ENCODE measurements at places on chromosomes 16 and 17.

GRCh38 chr17:49987681-49988441 is 7.2 kb downstream of the DLX3 start:
- no peak for DNase-seq

GRCh38 chr17:4711661-4712181 is 1.3 kb downstream of the ARRB2 start:
- peak; percentile 90 for DNase-seq

- peak; percentile 95 for DNase-seq
These were observed at the start of gene GEMIN4 for GRCh38 chr17:752002-752619. Gene GEMIN4 (minus strand): TSS chr17:752264. CDS start chr17:752142, 122 bp downstream.

DNA sequence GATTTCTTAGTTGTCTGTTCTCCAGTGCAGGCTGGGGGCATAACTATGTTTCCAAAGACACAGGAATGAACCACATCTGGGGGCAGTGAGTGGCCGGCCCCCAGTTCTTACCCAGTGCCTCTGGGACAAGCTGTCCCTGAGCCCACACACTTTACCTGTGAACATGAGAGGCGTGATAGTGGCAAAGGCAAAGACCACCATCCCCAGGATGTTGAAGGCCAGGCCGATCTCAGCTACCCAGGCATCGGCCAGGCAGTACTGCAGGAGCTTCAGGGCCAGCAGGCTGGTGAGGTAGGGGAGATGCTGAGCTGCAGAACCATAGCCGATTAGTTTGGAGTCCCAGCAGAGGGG is 1.6 kb downstream of the SLC46A1 start:
- DNase-seq = no peak

- no peak for DNase-seq
These were observed 148.8 kb upstream of the CORO6 start for GRCh38 chr17:29771546-29771945.

- DNase-seq = no peak
These were observed 107.0 kb downstream of the ZFHX3 start for GRCh38 chr16:72940886-72941285.

DNA sequence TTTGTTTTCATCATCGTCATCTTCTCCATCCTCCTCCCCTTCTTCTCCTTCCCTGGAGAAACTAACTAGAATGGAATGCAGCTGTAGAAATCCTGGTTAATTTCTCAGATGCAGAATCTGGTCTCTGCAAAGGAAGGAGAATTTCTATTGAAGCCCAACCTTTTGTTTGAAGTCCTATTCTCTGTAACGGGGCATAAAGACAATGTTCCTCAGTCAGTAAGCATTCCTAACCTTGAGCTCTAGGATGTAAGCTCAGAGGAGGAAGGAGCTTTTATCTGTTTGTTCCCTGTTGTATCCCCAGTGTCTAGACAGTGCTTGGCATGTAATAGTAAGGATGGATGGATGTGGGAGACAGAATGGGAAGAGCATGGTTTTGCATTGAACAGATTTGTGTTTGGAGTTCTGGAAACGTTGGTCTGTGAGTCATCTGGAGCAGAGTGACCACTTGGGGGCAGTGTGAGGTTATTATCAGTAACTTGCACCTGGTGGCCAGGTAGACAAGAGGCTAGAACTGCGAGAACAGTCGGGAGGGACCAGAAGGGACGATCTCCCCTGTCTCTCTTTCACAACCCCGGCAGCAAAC is 363.7 kb downstream of the SNX29 start:
- no peak for DNase-seq

DNA sequence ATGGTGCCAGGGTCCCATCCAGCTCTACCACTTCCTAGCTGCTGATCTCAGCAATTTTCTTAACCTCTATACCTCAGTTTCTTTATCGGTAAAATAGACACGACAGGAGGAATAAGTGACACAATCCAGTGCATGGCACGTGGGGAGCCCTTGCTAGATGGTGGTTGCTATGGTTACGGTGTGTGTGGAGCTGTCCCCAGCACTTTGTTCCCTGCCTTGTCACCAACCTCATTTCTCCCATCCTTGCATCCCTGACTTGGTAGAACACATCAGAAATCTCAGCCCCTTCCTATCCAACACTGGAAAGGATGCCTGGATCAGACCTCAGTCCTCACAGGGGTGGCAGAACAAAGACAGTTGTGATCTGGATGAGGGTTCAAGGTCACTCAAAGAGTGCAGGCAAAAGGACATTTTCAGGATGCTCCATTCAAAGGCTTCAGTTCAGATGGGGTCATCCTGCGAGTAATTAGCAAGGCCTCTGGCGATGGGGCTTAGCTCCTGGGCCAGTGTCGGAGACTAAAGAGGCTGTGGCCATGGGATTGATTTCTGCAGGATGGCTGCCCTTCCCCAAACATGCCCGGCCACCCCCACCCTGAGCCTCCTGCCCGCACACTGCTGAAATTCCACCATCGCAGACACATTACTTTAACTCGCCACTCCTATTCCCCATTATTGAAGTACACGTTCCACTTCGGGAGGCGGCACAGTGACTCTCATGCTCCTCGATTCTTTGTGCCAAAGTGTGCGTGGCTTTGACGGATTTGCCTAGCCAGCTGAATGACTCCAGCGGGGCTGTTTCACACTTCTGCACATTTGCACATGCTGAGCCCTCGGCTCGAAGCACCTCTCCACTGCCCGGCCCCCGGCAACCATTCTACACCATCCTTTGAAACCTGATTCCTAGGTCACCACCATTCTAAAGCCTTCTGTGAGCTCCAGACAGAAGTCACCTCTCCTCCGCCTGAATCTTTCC is 40.3 kb downstream of the WNT3 start:
- no peak for DNase-seq

- DNase-seq = peak; percentile 23
These were observed 46.6 kb upstream of the LYRM9 start for GRCh38 chr17:27939474-27940465.

DNA sequence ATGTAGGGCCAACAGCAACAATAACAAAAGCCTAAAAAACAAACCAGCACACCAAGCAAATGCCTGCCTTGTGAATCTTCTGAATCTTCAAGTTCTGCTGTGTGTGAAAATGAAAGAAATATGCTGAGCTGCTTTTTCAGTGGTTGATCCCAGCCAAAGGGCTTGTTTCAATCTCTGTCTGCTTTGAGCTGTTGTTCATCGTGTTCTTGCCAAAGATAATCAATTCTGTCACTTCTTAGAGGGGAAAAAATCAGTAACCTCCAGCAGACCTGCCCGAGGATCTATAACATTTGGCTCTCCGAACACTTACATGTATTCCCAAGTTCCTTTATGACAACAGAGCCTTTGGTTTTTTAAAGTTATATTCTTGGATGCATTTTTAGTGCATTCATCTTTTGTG is 65.9 kb downstream of the VPS35L start:
- DNase-seq = no peak

DNA sequence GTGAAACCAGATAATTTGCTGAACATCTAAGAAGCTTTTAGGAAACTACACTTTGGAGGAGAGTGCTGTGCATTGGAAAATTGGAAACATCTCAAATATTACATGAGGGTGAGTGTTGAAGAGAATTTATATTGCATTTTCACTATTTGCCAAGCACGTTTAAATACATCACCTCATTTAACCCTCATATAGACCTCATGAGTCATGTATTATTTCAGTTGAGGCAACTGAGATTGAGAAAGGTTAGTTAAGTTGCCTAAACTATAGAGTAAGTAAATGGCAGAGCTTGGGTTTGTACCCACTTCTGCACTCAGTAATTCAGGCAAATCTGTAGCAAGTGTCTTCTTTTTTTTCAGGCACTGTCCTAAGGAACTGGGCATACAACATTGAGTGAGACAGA is 3.7 kb upstream of the NLK start:
- peak; percentile 36 for DNase-seq

DNA sequence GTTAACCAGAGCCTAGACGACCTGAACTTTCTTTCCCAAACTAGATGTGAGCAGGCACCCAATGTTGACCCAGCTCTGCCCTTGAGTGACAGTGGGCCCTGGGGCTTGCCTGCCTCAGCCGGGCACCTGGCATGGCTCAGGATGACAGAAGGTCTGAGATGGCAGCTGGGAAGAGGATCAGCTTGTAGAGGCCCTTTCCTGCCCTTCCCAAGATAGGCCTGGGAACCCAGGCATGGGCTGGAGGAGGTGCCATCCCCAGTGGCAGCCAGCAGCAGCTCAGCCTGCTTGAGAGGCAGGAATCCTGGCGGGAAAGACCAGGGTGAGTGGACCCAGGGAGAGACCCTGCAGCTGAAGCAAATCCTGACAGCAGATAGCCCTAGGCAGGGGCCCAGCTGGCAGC is 59.1 kb downstream of the PIPOX start:
- no peak for DNase-seq

DNA sequence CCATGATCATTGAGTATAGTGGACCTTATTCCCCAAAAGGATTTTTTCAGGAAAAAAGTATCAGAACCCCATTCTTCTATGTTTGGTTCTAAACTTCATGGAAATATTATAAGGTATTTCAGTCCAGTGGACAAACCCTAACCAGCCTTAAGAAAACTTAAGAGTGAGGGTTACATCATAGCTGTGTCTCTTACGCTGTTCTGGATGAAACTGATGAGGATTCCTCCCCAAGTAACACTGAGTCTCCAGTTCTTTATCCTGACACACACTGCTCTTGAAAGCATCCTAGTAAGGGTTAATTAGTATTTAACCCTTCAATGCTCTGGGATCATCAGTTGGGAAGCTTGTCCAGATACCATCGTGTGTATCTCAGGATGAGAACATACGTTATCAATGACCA is 5.0 kb downstream of the LYRM1 start:
- no peak for DNase-seq

DNA sequence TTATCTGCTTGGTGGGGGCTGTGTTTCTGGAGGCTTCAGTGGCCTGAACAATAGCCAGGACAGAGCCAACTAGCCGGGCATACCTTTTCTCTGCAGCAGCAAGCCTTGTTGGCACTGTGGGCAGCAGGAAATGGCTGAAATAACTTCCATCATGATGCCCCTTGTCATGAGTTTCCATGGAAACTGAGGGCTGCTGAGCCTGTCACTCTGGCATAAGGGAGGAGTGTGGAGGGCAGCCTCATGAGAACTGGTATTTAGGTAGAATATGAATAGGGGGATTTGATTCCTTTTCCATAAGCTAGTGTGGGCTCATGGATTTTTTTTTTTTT is 39.4 kb downstream of the PLCG2 start:
- no peak for DNase-seq

- no peak for DNase-seq
These were observed 11.9 kb upstream of the COL1A1 start for GRCh38 chr17:50213026-50214022.

DNA sequence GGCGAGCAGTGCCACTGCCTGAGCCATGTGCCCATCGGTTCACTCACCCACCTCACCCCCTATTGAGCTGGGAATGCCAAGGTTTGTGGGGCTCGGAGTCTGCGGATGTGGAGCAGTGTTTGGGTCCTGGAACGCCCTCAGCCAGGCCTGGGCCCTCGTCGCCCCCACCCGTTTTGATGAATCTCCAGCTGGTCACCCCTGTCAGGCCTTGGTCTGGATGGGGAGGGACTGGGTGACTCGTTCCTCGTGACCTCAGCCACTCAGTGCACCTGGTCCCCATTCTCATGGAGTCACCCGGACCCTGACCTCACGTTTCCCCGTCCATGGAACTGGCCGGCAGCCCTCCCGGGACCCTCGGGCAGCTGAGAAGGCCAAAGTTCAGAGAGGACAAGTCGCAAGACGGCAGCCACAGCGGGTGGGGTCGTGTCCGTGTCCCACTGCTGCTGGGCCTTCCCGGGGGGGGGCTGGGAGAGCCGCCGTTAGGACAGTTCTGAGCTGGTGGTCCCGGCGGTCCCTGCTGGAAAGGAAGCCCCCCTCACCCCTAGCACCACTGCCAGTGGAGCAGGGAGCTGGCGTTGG is 23.2 kb downstream of the GSE1 start:
- DNase-seq = no peak

DNA sequence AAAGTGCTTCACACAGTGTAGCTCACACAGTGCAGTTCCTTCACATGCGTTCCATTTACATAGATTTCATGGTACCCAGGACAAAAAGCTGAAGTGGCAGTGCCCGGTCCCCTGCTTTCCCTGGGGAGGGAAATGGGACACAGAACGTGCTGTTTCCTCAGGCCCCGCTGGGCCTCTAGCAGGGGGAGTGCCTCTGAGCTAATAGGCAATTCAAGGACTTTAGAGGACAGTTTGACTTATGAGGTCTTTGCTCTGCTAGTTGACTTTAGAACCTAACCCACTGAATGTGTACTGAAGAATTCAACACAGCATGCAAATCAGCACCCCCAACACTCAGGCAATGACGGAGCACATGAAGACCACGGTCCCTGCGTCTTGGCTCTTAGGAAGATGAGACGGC is 6.8 kb downstream of the CDIP1 start:
- DNase-seq = no peak

GRCh38 chr17:50173335-50173941 is 7.6 kb downstream of the SGCA start:
- DNase-seq = no peak

DNA sequence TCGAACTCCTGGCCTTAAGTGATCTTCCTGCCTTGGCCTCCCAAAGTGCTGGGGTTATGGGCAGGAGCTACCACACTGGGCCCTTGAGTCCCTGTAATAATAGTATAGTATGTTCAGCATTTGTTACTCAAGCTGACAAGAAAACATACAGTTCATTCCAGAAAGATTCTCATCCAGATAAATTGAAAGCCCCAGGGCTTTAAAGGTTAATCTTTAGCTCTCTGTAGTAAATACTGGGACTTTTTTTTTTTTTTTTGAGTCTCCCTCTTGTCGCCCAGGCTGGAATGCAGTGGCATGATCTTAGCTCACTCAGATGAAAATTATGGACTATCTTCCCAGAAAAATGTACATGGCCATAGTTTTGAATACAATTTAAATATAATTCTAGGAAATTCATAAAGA is 11.0 kb downstream of the BRCA1 start:
- DNase-seq = no peak

GRCh38 chr17:38325221-38325851 is 18.4 kb downstream of the GPR179 start:
- no peak for DNase-seq

DNA sequence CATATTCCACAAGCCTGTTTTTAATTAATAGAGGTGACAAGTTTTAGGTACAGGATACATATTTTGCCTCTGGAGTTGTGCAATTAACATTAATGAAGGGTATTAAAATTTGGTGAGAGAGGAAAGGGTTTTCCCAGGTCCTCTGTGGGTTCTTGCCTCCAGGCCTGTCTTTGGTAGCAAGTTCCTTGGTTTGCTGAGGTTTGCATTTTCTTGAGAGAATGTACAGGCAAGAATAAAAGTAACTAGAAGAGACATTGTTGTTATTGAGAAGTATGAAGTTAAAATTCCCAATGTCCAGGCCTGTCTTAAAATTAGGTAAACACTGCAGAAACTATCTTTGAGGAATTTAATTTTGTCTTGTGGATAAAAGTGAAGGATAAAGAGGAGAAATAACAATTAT is 316.9 kb downstream of the WWOX start:
- DNase-seq = no peak

- no peak for DNase-seq
These were observed 220.1 kb downstream of the CCDC182 start for GRCh38 chr17:57524839-57525568.
